CD8-positive, alpha-beta memory T cell (primary cell): ENCODE measurements at places on chromosomes 13 and 19. TPM values are rescaled to one million over a fixed set of nuclear protein-coding genes. Genes with fewer than 3 reads are reported as not detected.

The CYP4F8 gene
- total RNA-seq: not detected

The FFAR3 gene
- total RNA-seq: not detected

The SMIM17 gene
- total RNA-seq: not detected

The ZNF561 gene
- 35.9 TPM for total RNA-seq

The SARS2 gene
- total RNA-seq: 43.1 TPM

The ZNF681 gene
- total RNA-seq: 4.9 TPM

The RUBCNL gene
- total RNA-seq: not detected

The FKRP gene
- total RNA-seq: 21.6 TPM

The MAP3K10 gene
- 15.4 TPM for total RNA-seq

The SIGLEC12 gene
- 0.60 TPM for total RNA-seq

The PCDH17 gene
- total RNA-seq: not detected
